ENCODE measurements at places on chromosomes 1 and 21. TPM values are rescaled to one million over a fixed set of nuclear protein-coding genes. Genes with fewer than 3 reads are reported as not detected.

DNA sequence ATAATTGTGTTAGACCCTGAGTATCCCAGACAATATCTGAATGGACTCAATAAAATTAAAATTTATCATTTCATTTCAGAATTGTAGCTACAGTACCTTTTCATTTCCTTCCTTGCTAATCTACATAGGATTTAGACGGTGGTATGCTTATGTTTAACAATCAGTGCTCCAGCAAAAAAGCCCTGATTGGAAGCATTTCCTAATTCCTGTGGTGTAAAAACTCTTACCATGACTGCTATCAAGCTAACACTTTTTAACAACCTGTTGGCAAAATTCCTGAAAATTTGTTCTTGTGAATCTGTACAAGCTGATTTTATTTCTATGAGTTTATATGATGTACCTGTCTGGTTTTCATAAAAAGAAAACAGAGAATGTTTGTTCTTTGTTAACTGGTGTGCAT is 5.2 kb upstream of the FNBP1L start:
- DNase-seq = no peak

- DNase-seq = no peak
These were observed 8.9 kb downstream of the CD1D start for GRCh38 chr1:158189624-158190023.

Gene PRAMEF17
- not detected for total RNA-seq

Gene KCNT2
- total RNA-seq = not detected

Data from HT1080 (cell line).